ENCODE measurements at places on chromosomes 4 and X.

DNA sequence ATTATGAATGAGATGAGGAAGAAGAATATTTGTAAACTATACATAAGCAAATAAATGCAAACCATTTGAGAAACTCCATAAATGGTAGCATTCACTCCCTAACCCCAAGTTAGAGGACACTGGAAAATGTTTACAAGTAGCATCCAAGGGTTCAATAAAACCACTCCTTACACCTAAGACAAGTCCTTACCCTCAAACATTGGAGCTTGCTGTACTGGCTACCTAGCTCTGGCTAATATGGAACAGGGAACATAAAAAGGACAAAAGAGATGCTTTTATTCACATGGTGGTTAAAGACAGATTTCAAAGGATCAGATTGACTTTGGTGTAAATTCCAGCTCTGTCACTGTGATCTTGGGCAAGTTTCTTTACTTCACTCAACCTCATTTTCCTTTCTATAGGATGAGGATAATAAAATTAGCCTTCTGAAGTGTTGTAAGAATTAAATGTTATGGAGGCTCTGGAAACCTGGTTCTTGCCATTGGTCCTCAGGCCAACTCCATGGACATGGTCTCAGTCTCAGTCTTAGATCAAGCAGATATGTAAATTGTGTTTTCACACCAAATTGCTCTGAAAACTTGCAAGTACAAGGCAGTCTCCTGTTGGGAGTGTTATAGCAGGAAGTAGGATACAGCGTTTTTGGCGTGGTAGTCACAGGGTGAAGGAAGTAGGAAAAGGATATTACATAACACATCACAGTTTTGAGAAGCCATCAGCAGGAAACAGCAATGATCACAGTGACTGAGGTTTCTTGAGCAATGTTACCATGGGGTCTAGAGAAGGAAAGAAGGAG, 3.3 kb downstream of the CXCL1 start:
- no peak for DNase-seq

DNA sequence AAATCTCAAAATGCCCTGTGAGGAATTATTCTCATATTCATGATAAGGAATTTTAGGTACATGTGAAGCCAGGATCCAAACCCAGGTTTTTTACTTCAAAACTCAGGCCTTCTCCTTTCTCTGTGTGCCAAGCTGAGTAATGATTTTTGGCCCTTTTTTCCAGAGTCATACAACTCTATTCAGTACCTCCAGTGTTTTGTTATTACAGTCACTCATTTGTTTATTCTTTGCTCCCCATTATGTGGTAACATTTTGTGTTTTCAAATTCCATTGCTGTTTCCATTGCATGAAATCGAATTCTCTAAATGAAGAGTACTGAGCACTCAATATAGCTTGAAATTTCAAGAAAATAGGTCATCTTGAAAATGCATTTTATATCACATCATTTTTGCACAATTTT, 315.4 kb downstream of the NR3C2 start:
- no peak for DNase-seq

DNA sequence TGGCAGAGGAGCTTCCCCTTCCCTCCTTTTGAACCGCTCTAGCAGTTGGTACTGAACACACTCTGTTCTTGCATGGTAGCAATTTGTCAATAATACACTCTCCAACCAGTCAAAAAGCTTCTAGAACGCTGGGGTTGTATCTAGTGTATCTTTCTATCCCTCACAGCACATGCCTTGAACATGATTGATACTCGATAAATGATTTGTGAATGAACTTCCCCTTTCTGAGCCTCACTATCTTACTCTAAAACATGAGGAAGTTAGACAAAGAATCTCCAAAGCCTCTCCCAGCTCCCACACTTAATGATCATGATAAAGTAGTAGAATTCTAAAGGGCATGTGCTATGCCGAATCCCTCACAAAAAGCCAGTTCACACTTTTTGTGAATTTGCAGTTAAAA, 64.4 kb downstream of the DLG3 start:
- no peak for DNase-seq

DNA sequence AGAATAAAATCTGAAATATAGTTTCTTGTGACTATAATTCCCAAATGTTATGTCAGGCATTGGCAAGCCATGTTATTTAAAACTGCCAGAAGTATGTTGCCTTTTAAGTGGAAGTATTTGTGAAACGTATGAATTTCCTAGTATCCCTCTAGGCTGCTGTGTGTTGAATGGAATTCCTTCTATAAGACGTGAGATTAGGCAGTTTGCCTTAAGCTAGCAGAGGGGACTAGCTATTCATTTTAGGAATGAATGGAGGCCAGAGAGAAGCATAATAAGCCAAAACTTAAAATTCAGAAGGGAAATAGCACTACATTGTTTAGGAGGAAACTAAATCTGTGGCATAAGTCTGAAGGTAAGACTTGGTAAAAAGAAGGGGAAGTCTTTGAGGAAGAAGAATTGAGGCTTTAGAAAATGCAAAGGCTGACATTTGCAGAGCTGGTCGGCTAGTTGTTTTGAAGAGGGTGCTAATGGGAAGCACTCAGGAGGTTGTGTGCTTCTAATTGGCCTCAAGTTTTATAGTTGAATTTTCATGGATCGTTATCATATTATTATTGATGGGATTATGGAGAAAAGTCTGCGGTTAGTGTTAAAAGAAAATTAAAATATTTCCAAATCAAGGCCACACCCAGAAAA, 57.1 kb downstream of the TMEM131L start:
- no peak for DNase-seq
